HL-60 (cell line): ENCODE measurements at places on chromosomes 12 and 14.

DNA sequence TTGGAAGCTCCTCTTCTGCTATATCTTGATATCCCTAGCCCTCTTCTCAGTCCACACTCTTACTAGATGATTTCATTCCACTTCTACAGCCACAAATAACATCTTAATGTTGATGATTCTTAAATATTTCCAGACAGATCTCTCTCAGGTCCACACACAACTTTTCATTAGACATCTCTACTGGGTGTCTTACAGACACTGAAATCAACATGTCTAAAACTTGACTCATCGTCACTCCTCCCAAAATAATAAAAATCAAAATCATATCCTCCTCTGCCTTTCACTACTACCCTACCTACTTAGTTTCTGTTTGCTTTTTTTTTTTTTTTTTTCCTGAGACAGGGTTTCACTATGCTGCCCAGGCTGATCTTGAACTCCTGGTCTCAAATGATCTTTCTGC lies 11.9 kb downstream of the PRDM4 start:
- DNase-seq: no peak

DNA sequence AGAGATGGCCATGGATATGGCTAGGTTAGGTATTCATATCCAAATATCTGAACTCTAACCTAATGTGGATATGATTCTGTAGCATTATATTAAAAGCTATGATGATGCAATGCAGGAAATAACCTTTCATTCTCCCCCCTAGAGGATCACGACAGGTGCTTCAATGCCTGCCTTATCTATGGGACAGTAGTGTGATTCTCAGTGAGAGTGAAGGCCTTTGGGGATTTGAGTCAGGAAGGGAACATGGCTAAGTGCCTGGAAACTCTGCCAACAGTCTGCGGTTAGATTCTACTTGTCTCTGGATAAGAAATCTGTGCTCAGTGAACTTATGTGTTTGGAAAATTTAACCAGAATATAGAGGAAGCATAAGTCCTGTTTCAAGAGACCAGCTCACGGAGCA lies 81.8 kb downstream of the SLC38A1 start:
- DNase-seq: no peak

DNA sequence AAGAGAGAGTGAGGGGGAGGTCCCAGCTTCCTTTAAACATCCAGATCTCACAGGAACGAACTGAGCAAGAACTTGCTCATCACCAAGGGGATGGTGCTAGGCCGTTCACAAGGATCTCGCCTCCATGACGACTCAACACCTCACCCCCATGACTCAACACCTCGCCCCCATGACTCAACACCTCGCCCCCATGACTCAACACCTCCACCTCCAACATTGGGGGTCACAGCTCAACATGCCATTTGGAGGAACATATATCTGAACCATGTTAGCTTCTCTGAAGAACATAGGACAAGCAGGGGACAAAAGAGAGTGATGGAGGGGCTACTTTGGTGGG lies 66.0 kb upstream of the LHX5 start:
- DNase-seq: no peak

GRCh38 chr14:23984891-23985602 lies 3.7 kb upstream of the DHRS4L2 start:
- peak; percentile 39 for DNase-seq

DNA sequence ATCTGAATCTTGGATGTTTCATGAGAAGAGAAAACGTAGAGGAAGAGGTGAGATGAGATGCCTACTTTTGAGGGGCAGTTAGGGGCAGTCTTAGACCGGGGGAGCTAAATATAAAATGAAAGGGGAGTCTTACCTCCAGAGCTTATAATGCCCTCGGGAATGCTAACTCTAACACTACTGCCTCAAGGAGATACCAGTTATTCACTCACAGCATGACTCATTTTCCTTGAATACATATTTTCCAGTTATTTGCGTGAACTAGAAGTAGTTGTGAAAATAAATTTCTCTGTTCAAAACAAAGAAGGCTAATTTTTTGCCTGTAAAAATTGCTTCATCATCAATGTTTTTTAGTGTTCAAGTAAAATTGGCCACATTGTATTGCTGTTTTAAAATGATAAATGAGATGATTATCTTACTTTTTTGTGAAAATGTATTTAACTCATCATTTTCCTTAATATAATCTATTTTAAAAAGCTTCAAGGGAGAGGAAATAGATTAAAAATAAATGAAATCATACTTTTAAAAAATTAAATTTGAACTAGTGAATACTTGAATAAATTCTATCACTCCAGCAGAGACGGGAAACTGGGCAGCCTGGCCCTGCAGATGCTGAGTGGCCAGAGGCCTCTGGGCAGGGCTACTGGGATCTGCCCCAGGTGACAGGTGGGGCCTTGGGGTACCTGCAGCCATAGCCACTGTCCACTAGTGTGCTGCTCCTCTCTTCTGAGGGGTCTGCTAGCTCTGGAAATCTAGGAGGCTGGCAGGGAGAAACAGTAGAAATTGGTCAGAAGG lies 339.3 kb downstream of the EGLN3 start:
- no peak for DNase-seq

DNA sequence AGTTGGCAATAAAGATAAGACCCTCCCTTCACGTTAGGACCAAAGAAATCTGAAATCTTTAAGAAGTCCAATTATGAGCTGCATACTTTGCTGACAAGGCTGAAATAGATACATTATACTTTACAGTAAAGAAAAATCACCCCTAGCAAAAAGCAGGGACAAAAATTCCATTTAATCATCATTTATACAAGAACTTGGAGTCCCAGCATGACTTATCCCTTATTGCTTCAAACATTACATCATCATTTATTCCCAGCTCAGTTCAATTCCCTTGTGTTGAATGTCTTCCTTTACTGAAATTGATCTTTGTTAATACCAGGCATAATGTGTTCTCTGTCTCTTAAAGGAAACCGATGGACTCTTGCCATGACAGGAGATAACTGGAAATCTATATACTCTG lies 449.6 kb upstream of the CCDC196 start:
- no peak for DNase-seq

GRCh38 chr12:123998344-123998990 lies 25.5 kb downstream of the ZNF664 start:
- DNase-seq: no peak

GRCh38 chr12:110913119-110914056 lies 7.0 kb downstream of the MYL2 start:
- no peak for DNase-seq

DNA sequence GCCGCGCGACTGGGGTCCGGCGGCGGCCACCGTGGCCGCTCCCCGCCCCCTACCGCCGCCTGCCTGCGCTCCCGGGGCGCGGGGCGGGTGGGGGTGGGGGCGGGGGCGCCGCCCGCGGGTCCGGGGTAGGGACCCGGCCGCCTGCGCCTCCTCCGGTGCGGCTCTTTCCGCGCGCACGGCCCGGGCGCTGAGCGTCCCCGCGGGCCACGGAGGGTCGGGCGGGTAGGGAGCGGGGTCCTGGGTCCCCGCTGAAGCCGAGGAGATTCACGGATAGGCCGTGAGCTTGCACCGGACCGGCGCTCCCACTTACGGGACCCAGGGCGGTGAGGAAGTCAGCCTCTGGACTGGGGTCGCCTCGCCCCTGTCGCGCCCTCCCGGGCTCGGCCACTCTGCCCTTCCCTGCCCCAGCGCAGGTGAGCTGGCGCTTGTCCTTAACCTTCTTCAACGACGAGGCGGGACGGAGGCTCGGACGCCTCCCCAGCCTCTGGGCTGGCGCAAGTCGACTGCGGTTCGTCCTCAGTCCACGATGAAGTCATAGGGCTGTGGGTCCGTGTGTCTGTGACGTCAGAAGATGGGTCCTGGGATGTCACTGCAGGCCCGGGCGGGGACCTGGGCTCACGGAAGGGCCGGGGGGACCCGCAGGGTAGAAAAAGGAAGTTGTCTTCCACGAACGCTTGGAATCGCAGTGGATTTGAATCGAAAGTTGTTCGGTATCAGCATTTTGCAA lies 514 bp downstream of the FBXO34 start:
- peak; percentile 82 for DNase-seq

DNA sequence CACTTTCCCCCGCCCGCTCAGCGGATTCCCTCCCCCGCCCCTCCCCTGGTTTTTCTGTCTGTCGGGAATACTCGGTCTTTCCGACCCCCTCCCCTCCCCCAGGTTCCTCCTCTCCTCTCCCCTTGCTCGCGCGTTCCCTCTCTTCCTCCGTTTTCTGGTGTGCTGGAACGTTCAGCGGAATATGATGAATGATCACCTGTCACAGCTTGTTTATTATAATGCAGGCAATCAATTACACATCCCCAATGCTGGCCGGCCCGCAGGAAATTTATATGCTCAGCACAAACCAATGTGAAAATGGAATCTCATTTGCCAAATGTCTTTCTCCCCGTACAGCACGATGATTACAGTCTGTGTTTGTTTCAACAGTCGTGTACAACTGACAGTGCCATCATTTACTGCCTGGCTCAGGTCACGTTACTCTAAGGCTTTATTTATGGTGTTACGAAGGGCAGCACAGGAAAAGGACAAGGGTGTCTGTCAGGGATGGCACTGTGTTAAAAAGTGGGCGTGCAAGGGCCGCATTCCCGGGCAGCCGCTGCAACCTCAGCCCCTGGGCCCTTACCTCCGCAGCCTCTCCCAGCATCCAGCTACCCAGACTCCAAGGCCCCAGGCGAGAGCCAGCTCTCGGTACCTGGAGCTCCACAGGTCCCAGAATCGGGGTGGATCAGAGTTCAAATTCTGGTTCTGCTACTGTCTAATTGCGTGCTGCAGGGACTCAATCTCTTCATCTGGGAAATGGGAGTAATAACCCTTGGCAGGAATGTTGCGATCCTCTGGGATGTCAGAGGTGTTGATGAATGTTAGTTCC lies 24.7 kb upstream of the MAP1LC3B2 start:
- no peak for DNase-seq

- DNase-seq: no peak
These were observed 11.6 kb upstream of the PTPRB start for GRCh38 chr12:70648831-70649230.

DNA sequence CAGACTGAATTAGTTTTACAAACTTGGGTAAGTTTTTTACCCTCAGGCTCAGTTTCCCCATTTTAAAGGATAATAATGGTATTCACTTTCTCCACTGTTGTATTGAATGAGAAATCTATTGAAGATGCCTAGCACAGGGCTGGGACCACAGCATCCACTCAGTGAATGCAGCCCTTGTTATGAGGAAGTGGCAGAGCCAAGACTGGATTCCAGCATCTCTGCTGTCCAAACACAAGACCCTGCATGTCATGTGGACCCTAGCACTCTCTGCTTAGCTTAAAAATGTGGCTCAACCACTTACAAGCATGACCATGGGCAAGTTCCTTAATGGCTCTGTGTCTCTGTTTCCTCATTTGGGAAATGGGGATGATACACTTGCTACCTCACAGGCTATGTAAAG lies 24.1 kb upstream of the TRIM9 start:
- DNase-seq: no peak

GRCh38 chr12:113088037-113088436 lies 31.5 kb downstream of the DTX1 start:
- no peak for DNase-seq

DNA sequence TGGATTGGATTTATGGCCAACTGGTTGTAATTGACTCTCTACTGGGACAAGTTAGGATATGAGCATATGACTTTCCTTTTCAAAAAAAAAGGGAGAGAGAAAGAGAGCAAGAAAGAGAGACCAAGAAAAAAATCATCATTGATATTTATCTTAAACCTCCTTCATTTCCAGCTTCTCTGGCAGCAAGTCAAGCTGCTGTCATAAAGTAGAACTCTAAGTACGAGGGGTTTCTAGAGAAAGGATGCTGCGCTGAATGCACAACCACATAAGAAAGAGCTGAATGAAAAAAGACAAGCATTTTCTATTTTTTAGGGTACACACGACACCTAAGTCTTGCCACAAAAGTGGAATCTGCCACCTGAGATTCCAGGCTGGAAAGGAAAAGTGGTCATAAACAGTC lies 182.6 kb downstream of the SLC25A21 start:
- no peak for DNase-seq

DNA sequence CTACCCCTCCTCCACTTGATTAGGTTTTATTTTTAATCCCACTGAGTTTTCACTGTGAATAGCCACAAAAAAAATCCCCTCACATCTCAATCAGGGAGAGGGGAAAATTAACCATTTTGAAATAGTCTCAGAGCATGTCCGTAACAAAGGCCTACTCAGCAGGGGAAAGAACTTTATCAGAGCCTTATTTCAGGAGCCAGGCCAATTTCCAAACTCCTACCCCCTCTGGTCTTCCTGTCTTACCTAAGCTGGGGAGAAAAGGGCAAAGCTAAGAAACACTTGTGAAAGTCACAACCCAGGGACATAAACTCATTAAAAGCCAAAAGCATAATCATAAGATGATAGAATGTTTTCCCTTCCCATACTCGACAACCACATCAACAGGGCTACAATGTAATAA lies 260.3 kb upstream of the DIO3 start:
- DNase-seq: no peak

DNA sequence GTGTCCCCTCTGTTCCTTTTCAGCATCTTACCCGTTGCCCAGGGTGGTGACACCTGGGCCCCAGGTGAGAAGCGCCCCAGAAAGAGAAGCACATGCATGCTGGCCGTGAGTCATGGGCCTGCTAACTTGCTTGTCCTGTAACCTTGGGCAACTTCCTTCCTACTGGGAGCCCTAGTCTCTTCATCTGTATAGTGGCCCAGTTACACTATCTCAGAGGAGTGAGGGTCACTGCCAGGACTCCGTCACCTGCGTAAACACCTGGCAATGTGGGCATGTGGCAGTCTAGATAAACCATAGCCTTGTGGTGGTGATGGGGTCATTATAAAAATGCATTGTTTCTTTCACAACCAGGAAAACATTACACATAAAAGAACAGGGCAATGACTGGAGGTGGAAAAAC lies 125.2 kb downstream of the SLC25A47 start:
- DNase-seq: peak; percentile 22

GRCh38 chr12:133010657-133011297 lies 24.6 kb downstream of the ZNF26 start:
- DNase-seq: no peak

DNA sequence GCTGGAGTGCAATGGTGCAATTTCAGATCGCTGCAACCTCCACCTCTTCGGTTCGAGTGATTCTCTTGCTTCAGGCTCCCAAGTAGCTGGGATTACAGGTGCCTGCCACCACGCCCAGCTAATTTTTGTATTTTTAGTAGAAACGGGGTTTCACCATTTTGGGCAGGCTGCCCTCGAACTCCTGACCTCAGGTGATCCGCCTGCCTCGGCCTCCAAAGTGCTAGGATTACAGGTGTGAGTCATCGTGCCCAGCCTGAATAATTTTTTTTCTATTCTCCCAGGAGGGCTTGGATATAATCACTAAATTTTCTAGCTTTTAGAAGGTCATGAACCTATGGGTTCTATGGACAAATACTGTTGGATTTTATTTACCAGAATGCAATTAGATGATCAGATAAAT lies 44.7 kb upstream of the GNPNAT1 start:
- DNase-seq: no peak

GRCh38 chr14:92698393-92698792 lies 50.0 kb downstream of the LGMN start:
- DNase-seq: no peak

- DNase-seq: no peak
These were observed 4.9 kb upstream of the PLXNC1 start for GRCh38 chr12:94143438-94143837.

DNA sequence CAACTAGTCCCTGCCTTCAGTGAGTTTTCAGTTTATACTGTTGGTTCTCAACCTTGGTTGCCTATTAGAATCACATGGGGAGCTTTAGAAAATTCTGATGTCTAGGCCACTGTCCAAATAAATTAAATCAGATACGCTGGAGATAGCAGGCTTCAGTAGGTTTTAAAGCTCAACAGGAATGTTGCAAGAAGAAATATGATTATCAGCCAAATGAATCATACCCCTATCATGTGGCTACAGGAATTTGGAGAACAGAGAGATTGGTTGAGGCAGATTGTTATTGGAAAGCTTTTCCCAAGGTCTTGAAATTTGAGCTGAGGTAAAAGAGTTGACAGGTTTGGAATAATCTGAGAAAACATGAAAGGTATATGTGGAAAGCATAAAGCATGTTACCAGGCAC lies 125.3 kb downstream of the WIF1 start:
- DNase-seq: no peak
